Stimulated activated CD4-positive, alpha-beta T cell treated with anti-CD3 and anti-CD28 coated beads, Interleukin-1b, Interleukin-23, amount 100 ng/mL, for 1 hour (primary cell): ENCODE measurements at places on chromosomes 2 and 18.

DNA sequence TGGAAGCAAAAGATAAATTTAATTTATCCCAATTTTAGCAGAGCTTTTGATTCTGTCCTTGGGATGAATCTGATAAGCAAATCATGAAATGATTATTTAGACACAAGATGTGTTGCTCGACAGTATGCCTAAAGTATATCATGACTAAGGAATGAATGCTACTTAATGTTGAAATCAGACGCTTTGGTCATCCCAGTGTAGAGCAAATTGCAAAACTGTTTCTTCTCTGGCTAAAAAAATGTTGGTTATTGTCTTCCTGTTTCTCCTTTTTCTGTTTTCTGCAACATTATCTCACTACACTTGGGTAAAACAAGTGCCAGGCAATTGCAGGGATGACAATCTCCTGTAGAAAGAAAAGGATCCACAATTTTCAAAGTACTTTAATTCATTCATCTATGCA is 66.4 kb downstream of the BABAM2 start:
- DNase-seq = no peak

DNA sequence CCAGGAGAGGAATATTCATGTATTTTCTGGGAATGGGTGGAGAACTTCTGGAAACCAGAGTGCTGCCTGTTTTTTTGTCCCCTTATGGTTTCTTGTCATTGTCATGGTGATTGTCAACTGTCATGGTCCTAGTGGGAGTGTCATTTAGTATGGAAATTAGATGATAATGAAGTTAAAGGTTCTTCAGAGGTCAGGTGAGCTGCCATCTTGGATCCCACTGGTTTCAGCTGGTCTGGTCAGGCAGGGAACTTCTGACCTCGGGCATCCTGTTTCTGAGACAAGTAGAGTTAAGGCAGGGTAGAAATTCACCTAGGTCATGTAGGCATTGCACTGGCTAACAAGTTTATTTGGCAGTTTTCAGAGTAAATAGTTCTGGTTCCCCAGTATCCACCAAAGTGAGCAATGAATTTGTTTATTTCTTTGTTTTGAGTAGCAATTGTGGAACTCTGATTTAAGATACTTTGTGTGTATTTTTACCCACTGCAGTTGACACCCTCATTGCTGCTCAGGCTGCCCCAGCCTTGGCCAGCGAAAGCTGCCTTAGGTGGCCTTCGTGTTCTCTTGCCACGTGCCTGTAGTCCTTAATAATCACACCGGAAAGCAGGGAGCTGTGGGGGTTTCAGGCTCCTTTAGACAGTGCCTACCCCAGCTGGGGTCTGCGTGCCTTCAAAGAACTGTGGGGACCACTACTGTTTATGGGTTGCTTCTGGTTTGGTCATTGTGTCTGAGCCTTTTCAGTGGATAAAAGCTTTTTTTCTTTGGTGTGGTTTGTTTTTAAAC is 48.7 kb downstream of the NCK2 start:
- DNase-seq = no peak

DNA sequence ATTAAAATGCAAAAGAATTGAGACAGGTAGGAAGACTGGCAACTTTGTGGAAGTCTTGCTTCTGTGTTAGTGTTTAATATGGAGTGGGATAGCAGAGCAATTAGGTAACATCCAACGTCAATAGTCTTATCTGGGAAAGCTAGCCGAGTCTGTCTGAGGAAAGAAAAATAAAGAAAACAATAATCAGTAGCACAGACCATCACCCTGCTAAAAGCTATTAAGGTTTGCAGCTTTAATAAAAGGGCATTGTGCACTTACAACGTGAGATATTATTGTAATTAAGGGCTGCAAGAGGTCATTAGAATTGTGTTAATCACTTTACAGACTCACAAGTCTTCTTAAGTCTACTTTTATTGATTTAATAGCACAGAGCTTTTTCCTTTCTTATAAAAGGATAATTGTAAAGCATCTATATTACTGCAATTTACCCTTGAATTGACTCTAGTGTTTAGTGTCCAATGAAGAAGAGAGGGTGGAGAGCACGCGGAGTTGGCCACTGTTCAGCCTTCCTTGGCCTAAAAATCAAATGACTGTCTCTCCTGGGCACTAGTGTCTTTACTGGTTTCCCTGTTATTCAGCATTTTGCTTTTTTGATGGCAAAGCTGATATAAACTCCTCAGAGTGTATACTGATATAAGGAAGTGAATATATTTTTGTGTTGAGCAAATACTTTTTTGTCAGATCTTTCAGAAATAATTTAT is 2.0 kb downstream of the CDH7 start:
- no peak for DNase-seq

- no peak for DNase-seq
These were observed 676 bp downstream of the HOXD11 start for GRCh38 chr2:176107731-176108181.

- DNase-seq = no peak
These were observed 9.1 kb downstream of the WIPF1 start for GRCh38 chr2:174588463-174588862.

GRCh38 chr2:26885651-26886329 is 37.9 kb downstream of the DPYSL5 start:
- no peak for DNase-seq

GRCh38 chr2:161273038-161273760 is 35.0 kb upstream of the PSMD14 start:
- DNase-seq = no peak

GRCh38 chr2:125169022-125169763 is 1144.1 kb downstream of the CNTNAP5 start:
- no peak for DNase-seq

- no peak for DNase-seq
These were observed 29.2 kb downstream of the UNC50 start for GRCh38 chr2:98637401-98638147.

GRCh38 chr18:2654928-2655177 is 673 bp upstream of the SMCHD1 start:
- DNase-seq = peak; percentile 50

GRCh38 chr2:48529676-48530032 is 300 bp upstream of the STON1 start:
- DNase-seq = no peak

DNA sequence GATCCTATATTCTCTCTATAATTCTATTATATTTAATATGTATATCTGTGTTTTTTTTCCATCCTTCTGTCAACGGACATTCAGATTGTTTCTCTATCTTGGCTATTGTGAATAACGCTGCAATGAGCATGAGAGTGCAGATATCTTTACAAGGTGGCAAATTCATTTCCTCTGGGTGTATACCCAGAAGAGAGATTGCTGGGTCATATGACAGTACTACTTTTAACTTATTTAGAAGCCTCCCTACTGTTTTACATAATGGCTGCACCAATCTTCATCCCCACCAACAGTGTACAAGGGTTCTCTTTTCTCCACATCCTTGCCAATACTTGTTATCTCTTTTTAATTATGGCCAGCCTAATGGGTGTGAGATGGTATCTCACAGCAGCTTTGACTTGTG is 66.5 kb downstream of the TSPYL6 start:
- DNase-seq = no peak

DNA sequence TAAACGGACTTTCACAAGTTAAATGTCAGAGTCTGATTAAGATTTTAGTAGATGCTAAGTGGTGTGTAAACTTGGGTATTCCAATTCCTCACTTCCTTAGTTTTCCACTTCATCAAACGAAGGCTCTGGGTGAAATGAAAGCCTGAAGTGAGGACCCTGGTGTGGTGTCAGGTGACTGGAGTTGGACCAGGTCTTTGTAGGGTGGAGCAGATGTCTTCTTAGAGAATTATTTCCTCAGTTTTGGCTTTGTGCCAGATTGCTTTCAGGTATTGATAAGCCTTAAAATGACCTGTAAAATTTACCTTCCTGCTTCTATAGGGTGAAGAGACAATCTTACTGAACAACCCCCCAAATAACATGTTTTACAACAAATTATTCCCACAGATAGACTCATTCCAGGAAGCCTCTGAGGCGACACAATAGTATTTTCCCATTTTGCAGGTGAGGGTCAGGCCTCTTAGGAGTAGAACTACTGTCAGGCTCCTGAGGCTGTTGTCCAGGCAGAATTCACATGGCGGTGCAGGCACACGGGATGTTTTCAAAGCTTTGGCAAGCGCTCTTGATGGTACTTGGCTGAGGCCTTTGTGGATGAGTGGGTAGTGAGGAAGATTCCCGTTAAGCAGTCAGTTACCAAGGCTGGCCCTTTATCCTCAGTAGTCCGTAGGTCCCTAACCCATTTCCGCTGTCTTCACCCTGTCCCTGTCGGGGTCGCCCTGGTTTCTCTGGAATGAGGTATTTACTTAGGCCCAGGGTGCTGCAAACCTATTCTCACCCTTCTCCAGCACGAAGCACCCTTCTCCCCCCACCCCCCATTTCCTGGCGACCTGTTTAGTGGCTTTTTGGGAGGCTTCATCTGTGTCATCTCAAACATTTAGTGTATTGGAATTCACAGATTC is 6.6 kb downstream of the RPS7 start:
- DNase-seq = no peak

GRCh38 chr2:204486321-204486720 is 59.0 kb upstream of the PARD3B start:
- no peak for DNase-seq

DNA sequence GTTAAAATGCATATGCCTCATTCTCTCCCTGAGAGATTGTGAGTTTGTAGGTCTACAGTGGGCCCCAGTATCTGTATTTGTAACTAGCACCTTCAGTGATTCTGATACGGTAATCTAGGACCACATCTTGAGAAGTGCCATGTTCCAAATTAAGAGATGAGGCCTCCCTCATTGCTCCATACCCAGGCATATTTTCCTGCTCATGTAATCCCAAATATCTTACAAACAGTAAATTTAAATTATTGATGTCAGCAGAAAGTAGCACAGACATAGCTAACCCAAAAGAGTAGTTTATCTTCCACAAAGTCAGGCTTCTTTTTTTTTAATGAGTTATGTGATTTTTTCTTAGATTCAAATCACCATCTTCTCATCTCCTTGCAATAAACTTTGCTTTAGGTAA is 263.8 kb downstream of the SETBP1 start:
- no peak for DNase-seq

GRCh38 chr2:176162911-176163671 is 6.0 kb downstream of the HOXD3 start:
- DNase-seq = no peak

DNA sequence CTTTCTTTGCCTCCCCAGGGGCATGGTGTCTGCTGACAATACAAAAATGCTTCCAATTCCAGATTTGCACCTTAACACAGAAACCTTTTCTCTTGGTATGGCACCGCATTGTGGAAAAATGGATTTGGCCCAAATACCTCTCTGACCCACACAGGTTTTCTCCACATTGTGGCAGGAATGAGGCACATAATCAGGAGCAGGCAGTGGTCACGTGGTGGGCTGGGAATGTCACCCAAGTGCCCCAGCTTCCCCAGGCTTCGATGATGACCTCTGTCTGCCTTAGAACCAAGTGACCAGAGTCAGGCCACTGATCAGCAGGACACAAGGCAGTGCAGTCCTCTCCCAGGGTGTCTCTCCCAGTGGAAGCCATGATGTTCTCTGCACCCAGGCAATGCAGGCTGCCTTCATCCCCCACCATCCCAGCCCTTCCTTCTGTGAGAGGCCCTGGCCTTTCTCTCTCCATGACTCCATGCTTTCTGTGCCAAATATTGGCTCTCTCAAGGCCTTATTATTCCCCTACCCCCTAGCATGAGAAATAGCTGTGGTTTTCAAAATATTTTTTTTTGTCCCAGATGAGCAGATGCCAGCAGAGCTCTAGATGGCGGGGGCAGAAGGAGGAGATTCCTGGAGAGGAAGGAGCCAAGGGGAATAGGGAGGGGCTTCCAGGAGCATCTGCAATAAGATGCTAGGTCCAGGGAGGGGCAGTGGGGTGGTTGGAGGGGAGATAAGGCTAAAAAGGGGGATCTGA is 198.9 kb downstream of the ACKR3 start:
- no peak for DNase-seq

DNA sequence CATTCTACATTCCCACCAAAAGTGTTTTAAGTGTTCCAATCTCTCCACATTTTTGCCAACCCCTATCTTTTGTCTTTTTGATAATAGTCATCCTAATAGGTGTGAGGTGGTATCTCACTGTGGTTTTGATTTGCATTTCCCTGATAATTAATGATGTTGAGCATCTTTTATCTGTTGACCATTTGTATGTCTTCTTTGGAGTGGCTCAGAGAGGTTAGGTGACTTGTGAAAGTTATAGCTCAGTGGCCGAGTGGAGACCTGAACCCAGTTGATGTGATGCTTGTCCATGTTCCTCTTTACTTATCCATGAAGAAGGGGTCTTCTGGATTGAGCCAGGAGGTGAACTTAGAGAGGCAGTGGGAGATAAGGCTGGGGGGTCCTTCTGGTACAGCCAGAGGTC is 78.8 kb downstream of the DDX1 start:
- no peak for DNase-seq

DNA sequence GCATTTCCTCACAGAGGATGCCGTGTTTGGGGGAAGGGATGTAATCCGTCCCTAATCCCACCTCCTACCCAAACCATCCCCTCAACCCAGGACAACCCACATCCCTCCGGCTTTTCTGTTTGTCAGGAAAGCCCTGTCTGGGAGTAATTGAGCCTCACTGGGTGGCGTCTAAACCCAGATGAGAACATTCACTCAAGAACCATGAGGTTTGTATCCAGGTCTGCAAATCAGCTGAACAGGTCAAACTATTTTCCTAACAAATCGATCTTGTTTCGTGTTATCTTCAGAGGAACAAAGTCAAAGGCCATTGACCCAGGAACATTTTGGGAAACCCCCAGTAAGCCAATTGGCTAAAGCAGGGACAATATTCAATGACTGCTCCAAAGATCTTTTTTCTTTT is 25.7 kb downstream of the CYP27C1 start:
- DNase-seq = no peak

DNA sequence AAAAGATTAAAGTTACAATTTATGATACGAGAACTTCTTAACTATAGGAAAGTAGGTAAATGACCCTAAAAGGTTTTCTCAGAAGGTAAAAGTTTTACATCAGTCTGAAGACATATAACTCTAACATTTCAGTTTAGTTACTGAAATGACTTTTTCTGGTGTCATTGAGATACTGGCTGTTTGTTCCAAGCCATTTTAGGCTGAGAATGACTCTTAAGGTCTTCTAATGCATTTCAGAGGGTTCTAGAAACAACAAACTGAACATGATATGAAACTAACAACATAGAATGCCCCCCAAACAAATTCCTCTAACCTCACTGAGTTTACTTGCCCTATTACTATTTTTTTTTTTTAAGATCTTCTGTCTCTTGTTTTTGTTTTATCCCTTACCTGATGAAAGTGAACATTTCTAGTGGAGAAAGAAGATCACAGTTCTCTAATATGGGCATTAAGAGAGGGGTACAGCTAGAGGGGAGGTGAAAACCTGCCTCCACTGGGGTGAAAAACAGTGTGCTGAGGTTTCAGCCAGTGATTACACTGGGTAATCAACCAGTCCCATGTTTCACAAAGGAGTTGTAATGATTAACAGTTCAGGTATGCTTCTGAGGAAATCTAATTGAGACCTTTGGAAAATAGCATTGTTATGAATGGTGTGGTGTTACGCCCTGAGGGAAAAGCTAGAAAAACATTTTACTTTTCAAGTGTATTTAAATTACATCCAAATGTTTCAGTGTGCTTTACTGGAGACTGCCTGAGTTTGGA is 11.2 kb downstream of the NABP1 start:
- no peak for DNase-seq
